ENCODE measurements at places on chromosomes 7 and 10.
A peak's percentile ranks its signal among the peaks of the same experiment; 100 is the strongest.

DNA sequence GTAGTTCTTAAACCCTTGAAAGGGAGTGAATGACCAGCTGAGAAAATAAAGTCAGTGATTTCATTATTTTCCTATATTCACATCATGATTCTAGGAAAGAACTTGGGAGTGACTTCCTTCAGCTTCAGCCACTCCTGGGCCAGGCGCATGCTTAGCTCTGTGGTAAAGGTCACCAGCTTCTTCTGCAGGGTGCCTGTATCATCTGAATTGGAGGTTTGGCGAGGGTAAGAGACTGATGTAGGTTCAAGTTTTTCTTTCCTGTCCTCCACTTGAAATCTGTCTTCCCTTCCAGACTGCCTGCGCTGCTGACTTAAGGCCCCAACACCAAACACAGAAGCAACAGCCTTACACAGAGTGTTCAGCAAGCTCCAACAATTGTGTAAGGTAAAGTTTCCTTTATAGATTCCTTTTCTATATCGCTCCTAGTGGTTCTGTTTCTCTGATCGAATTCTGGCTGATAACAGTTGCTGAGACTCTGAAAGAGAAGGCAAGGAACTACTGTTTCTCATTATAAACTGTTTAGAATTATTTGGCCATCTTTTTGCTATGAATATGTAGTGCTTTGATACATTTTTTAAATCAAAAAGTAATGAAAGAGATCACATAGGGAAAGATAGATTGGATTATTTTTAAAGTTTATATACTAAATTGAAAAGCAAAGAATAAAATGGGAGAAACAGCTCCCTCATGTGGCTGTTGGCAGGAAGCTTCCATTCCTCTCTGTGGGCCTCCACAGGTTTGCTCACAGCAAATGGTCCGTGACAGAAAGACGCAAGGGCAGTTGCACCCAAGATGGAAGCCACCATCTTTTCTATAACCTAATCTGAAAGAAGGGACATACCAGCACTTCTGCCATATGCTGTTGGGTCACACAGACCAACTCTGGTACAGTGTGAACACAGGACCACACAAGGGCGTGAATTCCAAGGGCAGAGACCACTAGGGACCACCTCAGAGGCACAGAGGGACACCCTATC lies 14.0 kb downstream of the GATAD1 start:
- H3K27ac ChIP-seq = no peak overlapping the region
- no peaks in the 10 kb centered on the region for H3K4me1 ChIP-seq
- H3K27me3 ChIP-seq = no peaks in the 10 kb centered on the region
- H3K36me3 ChIP-seq = no peaks in the 10 kb centered on the region

DNA sequence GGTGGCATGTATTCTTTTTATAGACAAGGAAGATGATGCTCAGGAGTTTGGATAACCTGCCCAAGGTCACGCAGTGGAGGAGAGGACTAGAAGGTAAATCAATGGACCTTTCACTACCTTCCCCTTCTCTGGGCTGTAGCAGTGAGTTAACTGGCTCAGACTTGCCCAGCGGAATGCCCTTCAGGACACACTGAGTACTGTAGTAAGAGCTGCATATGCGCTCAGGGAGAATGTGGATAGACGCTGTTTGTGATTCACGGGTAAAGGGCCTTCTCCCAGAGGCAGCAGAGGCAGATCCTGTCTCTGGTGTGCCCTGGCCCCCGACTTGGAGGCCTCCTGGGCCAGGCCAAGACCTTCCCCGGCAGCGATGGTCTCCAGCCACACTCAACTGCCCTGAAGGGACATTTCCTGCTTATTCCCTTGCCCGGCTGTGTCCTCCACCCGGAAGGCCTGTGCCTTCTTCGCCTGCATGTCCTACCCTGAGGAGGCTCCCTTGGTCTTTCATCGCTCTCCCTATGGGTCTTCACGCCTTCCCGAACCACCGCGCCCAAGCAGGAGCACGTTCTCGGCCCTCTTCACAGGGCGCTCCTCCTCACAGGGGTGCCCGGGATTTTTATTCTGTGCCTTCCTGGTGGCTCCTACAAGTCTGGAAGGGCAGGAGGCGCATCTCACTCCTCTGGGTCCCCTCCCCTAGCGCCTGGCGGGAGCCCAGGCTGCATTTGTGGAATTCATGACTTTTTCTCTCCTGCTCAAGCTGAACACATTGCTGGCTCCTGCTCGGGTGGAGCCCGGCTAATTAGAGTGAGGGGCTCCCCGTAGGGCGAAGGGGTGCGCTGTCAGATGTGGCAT lies 1.8 kb upstream of the IKZF1 start:
- no peak overlapping the region for H3K4me3 ChIP-seq
- no peak overlapping the region for H3K27ac ChIP-seq
- DNase-seq = no peak

- DNase-seq = no peak
- no peaks in the 10 kb centered on the region for H3K4me1 ChIP-seq
- H3K4me3 ChIP-seq = no peak overlapping the region
- no peak overlapping the region for H3K27ac ChIP-seq
- no peaks in the 10 kb centered on the region for H3K36me3 ChIP-seq
Observed at GRCh38 chr7:28083164-28083997, 97.2 kb downstream of the JAZF1 start.

DNA sequence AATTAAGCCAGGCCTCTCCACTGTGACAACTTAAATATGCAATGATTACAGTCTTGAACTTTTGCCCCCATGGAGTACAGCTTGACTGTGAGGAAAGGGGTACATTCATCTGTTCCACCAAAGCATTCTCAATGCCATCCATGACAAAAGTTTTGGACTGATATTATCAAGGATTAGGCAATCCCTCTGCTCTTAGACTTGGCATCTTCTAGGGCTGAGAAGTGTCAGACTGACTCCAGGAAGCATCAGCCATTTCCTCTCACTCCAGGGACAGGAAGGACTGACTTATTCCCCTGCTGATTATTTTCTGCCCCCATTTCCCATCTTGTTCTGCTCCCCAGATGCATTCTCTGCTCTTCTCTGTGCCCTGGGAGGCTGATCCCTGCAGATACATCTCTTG lies 69.7 kb downstream of the ZNF365 start:
- H3K27ac ChIP-seq = no peak overlapping the region
- H3K27me3 ChIP-seq = no peaks in the 10 kb centered on the region
- no peak for DNase-seq
- no peaks in the 10 kb centered on the region for H3K36me3 ChIP-seq

- H3K4me3 ChIP-seq = no peak overlapping the region
- no peaks in the 10 kb centered on the region for H3K4me1 ChIP-seq
- DNase-seq = peak; percentile 31
Observed at GRCh38 chr10:108783897-108784296, 1139.4 kb downstream of the XPNPEP1 start.

DNA sequence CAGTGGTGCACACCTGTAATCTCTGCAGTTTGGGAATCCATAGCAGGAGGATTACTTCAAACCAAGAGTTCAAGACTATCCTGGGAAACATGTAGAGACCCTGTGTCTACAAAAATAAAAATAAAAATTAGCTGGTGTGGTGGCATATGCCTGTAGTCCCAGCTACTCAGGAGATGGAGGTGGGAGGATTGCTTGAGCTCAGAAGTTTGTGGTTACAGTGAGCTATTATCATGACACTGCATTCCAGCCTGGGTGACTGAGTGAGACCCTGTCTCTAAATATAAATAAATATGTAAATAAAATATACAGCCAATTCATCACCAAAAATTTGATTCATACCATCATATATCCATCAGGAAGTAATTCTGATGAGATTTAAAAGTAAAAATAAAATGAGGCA lies 60.9 kb downstream of the ANKRD7 start:
- H3K27me3 ChIP-seq = no peaks in the 10 kb centered on the region
- H3K27ac ChIP-seq = no peak overlapping the region
- no peak overlapping the region for H3K4me3 ChIP-seq
- DNase-seq = no peak
- H3K36me3 ChIP-seq = no peaks in the 10 kb centered on the region

DNA sequence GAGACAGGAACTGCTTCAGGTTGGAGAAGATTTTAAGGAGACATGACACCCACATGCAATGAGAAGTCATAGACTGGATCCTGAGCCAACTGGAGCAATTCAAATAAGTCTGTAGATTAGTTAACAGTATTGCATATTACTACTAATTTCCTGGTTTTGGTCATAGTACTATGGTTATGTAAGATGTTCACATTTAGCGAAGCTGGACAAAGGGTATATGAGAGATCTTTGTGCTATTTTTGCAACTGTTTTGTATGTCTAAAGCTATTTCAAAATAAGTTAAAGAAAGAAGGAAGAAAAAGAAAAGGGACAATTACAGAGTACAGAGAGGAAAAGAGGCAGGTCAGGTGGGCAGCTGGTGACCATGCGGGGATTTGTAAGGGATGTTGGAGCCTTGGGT lies 116.5 kb upstream of the SVIL start:
- no peaks in the 10 kb centered on the region for H3K36me3 ChIP-seq
- H3K4me3 ChIP-seq = no peak overlapping the region
- no peak overlapping the region for H3K27ac ChIP-seq
- DNase-seq = no peak

DNA sequence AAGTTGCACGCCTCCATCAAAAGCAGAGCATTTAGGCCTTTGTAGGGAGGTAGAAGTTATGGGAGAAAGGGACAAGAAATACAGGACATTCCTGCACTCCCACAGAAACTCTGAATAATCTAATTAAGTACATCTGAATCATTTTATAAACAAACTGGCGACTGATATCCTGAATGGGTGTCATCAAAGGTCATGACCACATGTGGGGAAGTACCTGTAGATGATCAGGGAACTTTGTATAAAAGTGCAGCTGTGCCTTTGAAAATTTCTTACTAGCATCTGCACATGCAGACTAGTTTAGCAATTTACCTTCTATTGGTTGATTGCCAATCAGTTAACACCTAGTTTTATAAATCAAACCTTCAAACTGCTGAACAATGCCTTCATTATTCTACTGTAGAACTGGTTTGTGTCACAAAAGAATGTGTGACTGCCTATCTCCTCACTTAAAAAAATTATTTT lies 17.1 kb downstream of the STEAP4 start:
- no peaks in the 10 kb centered on the region for H3K27me3 ChIP-seq
- no peaks in the 10 kb centered on the region for H3K36me3 ChIP-seq
- H3K27ac ChIP-seq = no peak overlapping the region
- no peak for DNase-seq
- H3K4me1 ChIP-seq = no peaks in the 10 kb centered on the region

DNA sequence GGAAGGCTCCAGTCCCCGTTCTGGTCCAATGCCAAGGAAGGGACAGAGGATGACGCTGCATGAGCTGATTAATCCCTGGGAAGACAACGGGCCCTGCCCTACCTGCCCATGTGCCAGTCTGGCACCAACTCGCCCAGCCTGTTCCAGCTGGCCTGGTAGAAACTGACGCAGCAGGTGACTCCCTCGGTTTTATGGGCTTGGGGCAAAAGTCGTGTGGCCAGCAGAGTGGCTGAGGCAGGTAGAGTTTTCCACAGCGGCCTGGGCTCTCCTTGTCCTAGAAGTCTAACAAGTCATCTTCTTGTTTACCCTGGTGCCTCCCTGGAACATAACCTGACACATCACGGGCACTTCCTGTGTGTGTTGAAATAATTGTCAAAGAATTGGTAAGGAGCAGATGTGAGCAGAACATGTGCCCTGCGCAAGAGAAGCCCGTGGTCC lies 20.4 kb upstream of the LMTK2 start:
- H3K36me3 ChIP-seq = no peaks in the 10 kb centered on the region
- no peaks in the 10 kb centered on the region for H3K27me3 ChIP-seq
- no peak overlapping the region for H3K27ac ChIP-seq
- H3K4me3 ChIP-seq = no peak overlapping the region
- no peaks in the 10 kb centered on the region for H3K4me1 ChIP-seq

DNA sequence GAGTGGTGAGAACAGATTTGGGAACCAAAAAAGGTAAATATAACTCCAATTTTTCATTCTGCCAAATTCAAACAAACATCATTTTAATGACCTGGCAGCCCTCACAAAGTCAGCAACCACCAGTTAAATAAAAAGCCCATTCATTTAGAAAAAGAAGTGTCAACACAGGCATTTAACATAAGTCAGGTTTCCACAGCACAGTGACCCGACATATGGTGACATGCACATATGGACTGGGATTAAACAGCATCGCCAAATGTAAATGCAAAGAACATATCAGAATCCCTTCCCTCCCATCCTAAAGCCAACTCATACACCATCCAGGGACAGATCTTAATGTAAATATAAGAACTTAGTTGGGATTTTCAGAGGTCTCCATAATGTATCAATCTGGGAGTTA lies 293.2 kb downstream of the FGFR2 start:
- H3K27ac ChIP-seq = no peak overlapping the region
- no peaks in the 10 kb centered on the region for H3K27me3 ChIP-seq
- H3K4me3 ChIP-seq = no peak overlapping the region
- no peaks in the 10 kb centered on the region for H3K36me3 ChIP-seq
- H3K4me1 ChIP-seq = no peaks in the 10 kb centered on the region

DNA sequence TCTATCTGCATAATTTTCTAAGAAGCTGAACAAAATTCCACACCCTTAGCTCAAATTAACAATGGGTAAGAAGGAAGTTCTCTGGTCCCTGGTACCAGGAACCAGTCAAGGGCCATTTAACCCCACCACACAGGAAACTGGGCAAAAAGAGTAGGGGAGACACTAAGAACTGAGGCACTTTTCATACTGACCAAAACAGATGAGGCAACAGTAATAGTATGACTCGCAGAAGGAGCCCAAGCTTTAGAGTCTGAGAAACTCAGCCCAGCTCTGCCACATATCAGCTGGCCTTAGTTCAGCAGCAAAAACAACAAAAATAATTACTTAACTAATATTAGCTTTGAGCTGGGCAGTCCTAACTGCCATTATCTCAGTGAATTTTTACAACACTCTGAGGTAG lies 221.2 kb downstream of the FAM107B start:
- H3K4me1 ChIP-seq = peaks cover 34% of the 10 kb centered on the region
- no peak overlapping the region for H3K4me3 ChIP-seq
- no peak overlapping the region for H3K27ac ChIP-seq
- no peaks in the 10 kb centered on the region for H3K27me3 ChIP-seq

- no peaks in the 10 kb centered on the region for H3K27me3 ChIP-seq
- no peaks in the 10 kb centered on the region for H3K4me1 ChIP-seq
- H3K36me3 ChIP-seq = no peaks in the 10 kb centered on the region
- DNase-seq = no peak
- no peak overlapping the region for H3K4me3 ChIP-seq
- H3K27ac ChIP-seq = no peak overlapping the region
Observed at GRCh38 chr10:36094096-36094495, 452.0 kb upstream of the FZD8 start.

DNA sequence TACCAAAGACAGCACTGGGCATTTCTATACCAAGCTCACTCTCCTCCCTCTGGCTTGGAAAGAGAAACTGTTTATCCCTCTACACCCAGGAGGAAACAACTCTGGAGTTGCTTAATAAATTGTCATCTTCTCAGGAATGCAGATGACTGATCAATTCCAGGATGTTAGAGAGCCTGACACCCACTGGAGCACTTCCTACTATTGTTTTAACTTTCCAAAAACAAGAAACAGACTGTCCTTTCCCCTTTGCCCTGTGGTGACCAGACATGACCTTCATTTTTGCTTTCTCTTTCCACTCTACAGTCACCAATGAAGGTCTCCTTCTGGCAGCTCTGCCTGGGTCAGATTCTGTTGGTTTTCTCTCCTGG lies 19.6 kb downstream of the GIMAP4 start:
- H3K4me3 ChIP-seq = no peak overlapping the region
- H3K27ac ChIP-seq = no peak overlapping the region
- no peak for DNase-seq
- peaks cover 5% of the 10 kb centered on the region for H3K4me1 ChIP-seq
- no peaks in the 10 kb centered on the region for H3K36me3 ChIP-seq
